BJ (cell line): ENCODE measurements at places on chromosomes 5 and 9. TPM values are rescaled to one million over a fixed set of nuclear protein-coding genes. Genes with fewer than 3 reads are reported as not detected.

GRCh38 chr5:122463221-122463620 is 151.2 kb downstream of the SNCAIP start:
- peak; percentile 27 for DNase-seq

GRCh38 chr9:94554078-94554438 is 825 bp upstream of the PCAT7 start:
- DNase-seq = no peak

ANKRD34B gene
- polyA plus RNA-seq = not detected in 2 replicates

PCDHB7 gene
- polyA plus RNA-seq = 0.31 and 0.44 TPM in 2 replicates

OR1L6 gene
- not detected in 2 replicates for polyA plus RNA-seq
